ENCODE measurements at places on chromosomes 7 and 10.

DNA sequence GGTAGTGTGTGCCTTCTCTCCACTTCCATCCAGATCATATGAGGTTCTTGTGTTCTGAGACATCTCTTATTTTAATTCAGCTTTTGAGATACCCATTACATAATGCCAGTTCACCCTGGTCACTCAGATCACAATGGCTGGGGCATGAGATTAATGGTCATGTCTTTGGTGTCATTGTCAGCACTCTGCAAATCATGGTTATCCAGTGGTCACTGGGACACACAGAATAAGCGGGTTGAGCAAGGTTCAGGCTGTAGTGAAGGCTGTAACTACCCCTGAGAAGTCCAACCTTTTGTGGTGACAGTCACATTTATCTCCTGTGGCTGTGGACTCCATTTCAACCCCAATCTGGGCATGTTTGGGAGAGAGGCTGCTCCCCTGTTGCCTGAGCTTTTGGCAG, 35.8 kb downstream of the SORCS3 start:
- DNase-seq: no peak

DNA sequence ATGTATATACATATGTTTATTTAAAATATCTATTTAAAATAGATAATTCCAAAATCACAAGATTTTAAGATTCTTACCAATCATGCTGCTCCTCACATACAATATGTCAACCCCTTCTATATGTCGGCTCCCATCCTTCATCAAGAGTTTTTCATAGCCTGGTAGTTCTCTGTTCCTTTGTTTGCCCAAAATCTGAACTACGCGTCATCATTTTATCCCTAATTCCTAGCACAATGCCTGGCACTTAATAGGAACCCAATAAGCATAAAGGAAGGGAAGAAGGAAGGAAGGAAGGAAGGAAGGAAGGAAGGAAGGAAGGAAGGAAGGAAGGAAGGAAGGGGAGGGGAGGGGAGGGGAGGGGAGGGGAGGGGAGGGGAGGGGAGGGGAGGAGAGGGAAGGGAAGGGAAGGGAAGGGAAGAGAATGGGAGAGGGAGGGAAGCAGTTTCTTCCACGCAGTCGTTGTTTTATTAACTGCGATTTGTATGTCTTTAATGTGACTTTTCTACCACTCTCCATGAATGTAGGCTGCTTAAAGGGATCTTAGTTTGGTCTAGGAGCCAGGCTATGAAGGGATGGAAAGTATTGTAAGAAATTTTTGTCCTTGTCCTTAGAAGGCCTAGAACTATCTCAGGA, 83.3 kb upstream of the PCGF5 start:
- no peak for DNase-seq

DNA sequence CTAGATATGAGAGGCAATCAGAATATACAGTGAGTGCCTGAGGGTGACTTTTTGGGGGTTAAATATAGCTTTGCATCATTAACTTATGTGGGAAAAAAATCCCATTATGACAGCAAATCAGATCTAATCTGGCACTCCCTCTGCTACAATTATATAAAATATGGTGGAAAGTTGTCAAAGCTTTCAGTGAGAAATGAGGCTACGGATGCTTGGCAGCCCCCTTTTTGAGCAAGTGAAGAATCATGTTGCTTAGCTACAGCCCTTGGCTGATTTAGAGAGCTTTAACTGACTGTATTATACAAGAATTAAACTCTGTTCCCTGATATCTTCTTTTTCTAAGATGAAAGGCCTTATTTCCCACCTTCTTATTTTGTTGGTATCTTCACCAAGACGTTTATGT, 57.4 kb downstream of the GPR158 start:
- DNase-seq: no peak

GRCh38 chr7:47786557-47787248, 161.6 kb downstream of the PKD1L1 start:
- peak; percentile 99 for DNase-seq

DNA sequence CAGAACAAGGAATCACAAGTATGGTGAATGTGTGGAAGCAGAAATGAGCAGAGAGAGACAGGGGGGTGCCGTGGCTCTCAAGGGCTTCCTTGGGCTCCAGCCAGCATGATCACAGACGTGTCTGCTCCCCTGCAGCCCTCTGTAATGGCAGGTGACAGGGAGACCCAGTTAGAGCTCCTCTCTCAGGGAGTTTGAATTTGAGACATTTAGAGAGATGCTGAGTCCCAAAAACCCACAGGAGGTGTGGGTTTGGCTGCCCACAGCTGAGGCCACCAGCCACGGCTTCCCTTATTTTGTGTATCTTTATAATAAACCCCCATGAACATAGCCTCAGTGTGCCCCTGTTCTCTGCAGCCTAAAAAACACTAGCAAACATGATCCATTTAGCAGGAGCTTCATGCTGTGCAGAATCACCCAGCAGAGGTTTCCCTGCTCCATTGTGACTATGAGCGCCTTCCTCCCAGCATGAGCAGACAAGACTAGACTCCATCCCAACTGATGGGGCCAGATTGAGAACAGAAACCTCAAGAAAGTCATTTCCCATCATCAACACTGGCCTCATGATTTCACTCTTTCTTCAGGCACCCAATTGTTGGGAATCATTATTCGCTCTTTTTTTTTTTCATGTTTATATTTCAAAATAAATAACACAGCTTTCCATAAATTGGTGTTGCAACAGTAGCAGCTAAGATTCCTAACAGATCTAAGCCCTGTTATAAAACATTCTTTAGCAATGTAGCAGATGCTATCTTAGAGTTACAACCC, 13.4 kb downstream of the NOD1 start:
- DNase-seq: peak; percentile 62

- no peak for DNase-seq
Observed at GRCh38 chr7:116521046-116521664, 3.7 kb upstream of the CAV1 start.

DNA sequence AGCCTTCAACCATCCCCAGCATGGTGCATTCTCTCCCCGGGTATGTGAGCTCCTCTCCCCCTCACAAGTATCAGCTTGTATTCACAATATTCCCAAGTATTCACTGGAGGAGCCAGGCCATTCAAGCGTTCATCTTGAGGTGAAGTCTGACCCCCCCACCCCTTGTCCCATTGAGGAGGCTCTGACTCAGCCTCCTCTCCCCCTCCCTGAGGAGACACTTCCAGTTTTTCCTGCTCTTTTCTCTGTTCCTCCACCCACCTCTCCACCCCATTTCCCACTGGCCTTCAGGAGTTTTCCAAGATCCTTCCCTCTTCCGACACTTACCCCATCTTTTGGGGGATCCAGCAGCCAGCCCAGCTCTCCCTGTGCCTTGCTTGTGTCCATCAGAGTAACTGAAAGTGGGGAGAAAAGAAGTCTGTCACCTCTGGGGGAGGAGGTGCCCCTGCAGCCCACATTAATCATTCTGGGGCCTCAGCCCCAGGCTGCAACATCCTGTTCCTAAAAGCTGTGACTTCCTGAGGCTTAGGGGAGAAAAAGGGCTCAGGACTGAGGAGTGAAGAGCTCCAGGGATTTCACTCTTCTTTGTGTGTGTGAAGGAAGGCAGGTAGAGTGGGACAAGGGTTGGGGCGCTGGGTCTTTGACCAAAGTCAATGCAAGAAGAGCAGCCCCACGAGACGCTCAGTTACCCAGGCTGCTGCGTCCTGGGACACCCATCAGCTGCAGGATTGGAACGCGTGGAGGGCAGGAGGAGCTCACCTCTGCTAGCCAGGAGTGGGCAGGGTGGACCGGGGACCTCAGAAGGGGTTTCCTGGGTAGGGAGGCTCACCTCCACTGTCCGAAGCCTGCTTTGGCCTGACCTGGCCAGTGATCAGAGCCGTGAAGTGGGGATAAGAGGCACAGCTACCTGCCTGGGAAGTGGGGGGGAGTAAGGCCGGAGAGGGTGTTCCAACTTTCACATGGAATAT, 1.1 kb downstream of the EPHA1 start:
- no peak for DNase-seq

GRCh38 chr7:89809291-89809690, 345.0 kb upstream of the STEAP1 start:
- DNase-seq: no peak

DNA sequence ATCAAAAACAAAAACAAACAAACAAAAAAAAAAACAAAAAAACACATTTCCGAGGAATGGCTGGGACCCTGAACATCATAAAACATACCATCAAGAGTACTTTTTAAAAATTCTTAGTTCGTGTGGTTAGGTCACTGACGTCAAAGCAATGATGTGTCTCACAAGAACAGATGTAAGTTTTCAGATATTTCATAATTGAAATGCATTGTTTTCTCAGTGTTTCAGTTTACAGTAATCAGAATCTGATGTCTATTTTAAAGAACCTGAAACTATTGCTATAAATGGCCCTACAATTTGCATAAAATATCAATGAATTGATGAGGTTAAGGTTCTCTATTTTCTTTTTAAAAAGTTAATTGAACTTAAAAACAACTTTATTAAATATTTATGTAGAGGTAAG, 103.7 kb upstream of the HGF start:
- DNase-seq: peak; percentile 38

DNA sequence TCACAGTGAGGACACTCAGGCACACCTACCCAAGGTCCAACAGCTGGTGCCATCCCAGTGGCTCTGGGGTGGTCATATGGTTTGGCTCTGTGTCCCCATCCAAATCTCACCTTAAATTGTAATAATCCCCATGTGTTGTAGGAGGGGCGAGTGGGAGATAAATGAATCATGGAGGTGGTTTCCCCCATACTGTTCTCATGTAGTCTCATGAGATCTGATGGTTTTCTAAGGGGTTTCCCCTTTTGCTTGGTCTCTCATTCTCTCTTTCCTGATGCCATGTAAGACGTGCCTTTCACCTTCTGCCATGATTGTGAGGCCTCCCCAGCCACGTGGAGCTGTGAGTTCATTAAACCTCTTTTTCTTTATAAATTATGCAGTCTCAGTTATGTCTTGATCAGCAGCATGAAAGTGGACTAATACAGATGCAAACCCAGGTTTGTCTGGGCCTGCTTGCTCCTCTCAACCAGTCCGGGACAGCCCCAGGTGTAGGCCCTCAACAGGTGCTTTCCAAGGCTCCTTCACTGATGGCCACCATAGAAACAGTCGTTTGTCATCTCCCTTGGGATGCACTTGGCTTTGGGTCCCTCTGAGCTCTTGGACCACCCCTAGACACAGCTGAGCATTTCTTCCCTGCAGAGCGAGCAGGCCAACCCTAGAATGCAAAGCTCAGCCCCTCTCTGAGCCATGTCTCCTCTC, 101.3 kb upstream of the CTBP2 start:
- no peak for DNase-seq

- DNase-seq: peak; percentile 28
Observed at GRCh38 chr10:123011987-123012386, 3.2 kb downstream of the ACADSB start.

DNA sequence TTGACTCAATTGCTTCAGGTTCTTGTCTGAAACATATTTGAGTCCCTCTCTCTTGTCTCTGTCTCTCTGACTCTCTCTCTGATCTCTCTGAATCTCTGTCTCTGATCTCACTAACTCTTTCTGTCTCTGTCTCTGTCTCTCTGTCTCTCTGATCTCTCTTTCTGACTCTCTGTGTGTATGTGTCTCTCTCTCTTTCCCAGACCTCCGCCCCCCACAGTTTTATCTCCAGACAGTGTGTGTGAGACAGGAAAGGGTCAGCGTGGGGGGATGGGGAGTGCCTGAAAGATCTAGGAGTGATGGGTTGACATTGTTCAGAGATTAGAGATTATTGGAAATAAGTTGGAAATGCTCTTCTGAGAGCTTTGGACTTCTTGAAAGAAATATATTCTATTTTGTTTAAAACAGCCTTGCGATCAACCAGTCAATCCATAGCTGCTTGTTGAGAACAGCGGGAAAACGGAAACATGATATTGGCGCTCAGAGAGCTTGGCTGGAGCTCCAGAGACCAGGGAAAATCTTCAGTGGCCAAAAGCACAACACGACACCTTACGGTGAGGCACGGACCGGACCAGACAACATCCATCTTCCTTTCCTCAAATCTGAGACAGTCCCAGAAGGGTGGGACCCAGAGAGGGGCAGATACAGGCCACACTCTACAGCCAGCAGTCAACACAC, 35.5 kb downstream of the CALML3 start:
- no peak for DNase-seq

DNA sequence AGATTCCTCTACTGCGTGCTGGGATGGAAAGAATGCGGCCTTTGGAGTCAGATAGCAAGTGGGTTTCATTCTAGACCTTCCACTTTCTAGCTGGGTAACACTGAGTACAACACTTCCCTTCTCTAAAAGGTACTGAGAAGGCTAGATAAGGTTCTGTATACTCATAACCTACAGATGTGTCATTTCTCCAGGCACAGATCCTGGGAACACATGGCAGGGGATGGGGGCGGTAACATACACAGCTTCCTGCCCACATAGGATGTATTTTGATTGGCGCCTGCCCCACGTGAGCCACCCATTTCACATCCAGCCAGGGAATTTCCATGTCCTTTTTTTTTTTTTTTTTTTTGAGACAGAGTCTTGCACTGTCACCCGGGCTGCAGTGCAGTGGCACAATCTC, 31.8 kb downstream of the KLRG2 start:
- DNase-seq: peak; percentile 20

DNA sequence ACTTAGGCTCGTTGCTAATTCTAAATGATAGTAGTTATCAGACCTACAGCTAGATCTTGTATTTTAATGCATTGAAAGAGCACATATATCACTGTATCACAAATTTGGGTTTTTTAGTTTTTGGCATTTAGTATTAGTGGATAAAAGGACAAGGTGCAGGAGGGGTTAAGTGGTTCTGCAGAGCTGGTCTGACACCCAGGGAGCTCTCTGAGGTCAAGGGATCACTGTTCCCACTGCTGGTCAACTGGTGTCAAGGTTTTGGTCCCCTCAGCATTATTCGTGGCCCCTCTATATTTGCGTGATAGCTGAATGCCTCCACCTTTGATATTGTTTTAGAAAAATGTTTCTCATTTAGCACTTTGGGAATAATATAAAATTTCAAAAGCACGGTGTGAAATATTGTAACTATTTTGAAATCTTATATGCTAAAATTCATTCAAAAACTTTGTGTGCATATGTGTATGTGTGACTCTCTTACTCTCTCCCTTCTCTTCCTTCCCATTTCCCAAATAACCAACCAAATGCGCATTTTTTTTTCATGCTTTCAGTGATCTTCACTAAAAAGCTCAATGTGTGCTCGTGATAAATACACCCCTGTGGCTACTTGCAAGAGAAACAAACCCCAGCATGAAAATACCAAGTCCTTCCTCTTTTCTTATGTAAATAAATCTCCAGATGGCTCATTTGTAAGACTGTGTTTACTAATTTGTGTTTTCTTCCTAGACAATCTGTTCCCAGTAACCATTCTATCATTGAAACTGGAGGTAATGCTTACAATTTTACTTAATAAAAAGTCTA, 309.2 kb downstream of the FGFR2 start:
- DNase-seq: no peak

Measured in choroid plexus epithelial cell (primary cell).